NCI-H774 (cell line): ENCODE measurements at places on chromosomes 2 and 18.
A peak's percentile ranks its signal among the peaks of the same experiment; 100 is the strongest.

DNA sequence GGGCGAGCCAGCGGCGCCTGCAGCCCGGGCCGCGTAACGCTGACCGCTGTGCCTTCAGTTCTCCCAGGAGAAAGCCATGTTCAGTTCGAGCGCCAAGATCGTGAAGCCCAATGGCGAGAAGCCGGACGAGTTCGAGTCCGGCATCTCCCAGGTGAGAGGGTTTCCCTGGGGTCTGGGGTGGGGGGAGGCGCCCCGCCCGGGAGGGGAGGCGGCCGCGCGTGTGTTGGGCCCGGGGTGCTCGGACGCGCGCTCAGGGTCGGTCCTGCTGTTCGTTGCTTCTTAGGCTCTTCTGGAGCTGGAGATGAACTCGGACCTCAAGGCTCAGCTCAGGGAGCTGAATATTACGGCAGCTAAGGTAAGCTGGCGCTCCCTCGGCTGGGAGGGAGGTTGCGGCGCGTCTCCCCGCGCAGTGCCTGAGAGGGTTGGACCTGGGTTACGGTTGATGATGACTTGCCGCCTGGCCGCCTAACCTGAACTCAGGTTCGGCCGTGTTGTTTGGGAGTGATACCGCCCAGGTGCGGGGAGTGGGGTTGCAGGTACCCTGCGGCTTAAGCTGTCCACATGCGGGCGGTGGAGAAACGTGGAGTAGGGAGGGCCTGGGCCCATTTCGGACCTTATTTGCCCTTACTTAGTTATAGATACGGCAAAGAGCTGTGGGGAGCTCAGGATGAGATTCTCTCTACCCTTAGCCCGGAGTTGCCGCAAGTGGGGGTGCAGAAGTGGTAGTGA, 638 bp downstream of the RPS7 start:
- DNase-seq = no peak

DNA sequence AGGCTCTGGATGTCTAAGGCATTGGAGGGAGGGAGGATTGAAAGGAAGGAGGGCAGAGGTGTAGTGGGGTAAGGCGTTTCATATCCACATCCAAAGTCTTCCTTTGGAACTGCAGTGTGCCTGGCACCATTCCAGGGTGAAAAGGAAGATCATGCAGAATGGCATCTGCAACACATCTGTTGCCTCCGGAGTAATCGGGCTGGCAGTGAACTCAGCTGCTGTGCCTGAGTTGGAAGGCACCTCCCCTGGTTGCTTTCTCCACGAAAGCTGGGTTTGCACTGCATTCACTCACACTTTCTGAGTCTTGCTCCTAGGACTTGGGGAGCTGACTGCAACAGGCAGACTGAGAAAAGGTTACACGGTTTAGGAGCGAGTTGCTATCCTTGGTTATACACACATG, 30.3 kb upstream of the SEC11C start:
- no peak for DNase-seq

- DNase-seq = no peak
Observed at GRCh38 chr2:27566628-27567027, 16.2 kb upstream of the ZNF512 start.

DNA sequence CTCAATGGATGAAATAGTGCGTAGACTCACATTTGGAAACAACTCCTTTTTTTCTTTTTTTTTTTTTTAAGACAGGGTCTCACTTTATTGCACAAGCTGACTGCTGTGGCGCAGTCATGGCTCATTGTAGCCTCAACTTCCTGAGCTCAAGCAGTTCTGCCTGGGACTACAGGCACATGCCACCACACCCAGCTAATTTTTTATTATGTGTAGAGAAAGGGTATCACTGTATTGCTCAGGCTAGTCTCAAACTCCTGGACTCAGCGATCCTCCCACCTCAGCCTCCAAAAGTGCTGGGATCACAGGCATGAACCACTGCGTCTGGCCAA, 17.4 kb downstream of the HAT1 start:
- no peak for DNase-seq

- no peak for DNase-seq
Observed at GRCh38 chr2:118176601-118177000, 88.3 kb downstream of the INSIG2 start.

DNA sequence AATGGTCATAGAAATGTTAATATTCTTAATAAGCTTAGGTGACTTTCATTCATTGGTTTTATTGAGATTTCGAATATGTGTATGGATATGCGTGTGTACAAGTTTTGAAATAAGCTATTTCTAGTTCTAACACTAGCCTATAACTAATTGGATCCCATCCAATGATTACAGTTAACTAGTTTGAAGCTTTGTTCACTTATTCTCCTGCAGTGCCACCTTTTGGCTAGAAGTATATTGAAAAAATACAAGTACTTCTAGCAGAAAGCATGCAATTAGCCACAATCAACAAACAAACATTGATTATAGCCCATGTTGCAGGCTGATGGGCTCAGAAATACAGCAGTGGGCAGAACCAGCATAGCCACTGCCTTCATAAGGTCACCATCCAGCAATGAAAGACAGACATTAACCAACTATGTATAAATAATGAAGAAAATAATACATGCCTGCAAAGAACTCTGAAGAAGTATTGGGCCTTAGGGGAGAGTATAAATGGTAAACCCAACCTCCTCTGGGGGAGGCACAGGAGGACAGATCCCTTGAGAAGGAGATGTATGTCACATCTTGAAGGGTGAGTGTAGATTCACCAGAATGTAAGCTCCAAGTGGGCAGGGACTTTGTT, 5.1 kb upstream of the PIEZO2 start:
- peak; percentile 16 for DNase-seq

GRCh38 chr18:51603551-51603950, 406.1 kb upstream of the MEX3C start:
- no peak for DNase-seq

DNA sequence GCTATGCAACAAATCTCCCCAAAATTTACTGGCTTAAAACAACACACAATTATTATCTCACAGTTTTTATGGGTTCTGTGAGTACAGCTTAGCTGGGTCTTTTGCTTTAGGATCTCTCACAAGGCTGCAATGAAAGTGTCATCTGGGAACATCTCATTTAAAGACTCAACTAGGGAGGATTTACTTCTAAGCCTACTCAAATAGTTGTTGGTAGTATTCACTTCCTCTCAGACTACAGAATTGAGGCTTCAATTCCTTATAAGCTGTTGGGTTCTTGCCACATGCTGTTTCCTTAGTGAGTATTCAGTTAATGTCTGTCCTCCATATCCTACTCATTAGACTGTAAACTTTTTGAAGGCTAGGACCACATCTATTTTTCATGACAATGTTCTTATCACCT, 72.3 kb downstream of the MDH1 start:
- no peak for DNase-seq

DNA sequence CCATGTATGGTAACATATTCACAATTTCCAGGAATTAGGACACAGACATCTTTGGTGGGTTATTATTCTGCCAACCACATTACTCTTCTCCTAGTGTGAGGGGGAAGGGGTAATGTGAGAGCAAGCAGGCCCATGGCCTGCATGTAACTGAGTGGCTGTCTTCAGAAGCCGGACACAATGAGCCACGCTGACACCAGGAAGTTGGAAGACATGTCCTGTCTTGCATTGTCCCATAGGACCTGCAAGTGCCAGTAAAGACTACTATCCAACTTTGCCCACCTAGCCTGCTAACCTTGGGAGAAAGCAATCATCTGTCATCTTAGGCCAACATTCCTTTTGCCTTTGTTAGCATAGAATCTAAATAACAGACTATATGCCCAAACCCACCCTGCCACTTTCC, 86.2 kb upstream of the SH3BP4 start:
- DNase-seq = no peak

GRCh38 chr2:85831735-85832134, 57.1 kb downstream of the ST3GAL5 start:
- no peak for DNase-seq
